ENCODE measurements at places on chromosomes 1 and 21. TPM values are rescaled to one million over a fixed set of nuclear protein-coding genes. Genes with fewer than 3 reads are reported as not detected.

C1orf185 gene
- total RNA-seq: not detected

LHX8 gene
- not detected for total RNA-seq

TNFRSF14 gene
- 14.3 TPM for total RNA-seq

COL8A2 gene
- 0.46 TPM for total RNA-seq

FCMR gene
- total RNA-seq: 4.3 TPM

EDARADD gene
- total RNA-seq: 2.1 TPM

DNA sequence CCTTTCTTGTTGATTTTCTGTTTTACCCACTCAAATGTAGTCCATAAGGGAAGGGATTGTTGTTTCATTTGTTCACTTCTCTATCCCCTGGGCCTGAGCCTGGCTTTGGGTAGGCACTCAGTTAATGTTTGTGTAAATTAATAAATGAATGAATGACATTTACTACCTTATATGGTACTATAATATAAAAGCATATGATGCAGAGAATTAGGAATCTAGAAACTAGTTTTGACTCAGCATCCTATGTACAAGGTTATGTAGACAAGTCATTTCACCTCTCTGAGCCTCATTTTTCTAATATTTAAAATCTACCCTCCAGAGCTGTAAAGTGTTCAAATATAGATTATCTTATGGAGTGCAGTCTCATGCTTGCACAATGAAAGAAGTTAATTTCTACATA lies 68.9 kb upstream of the S1PR1 start:
- H3K36me3 ChIP-seq: no peaks in the 10 kb centered on the region
- DNase-seq: no peak
- no peaks in the 10 kb centered on the region for H3K27me3 ChIP-seq
- H3K4me1 ChIP-seq: peaks cover 4% of the 10 kb centered on the region

DNA sequence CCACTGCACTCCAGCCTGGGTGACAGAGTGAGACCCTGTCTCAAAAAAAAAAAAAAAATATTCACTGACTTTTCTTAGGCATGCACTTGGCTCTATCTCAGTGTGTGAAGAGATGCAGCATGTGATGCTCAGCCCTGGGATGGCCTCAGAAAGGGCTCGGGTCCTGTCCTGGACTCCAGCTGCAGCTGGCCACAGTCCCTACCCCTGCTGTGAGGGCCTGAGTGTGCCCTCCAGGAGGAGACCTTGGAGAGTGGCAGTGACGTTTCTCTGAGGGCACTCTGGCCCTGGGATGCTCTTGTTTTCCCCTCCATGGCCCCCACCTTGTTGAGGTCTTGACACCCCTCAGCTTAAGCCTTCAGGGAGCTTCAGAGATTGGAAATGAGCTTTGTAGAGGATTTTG lies 81.9 kb upstream of the POU3F1 start:
- no peak overlapping the region for H3K27ac ChIP-seq
- no peak overlapping the region for H3K4me3 ChIP-seq
- H3K27me3 ChIP-seq: no peaks in the 10 kb centered on the region
- no peaks in the 10 kb centered on the region for H3K4me1 ChIP-seq

- H3K27ac ChIP-seq: peak overlapping the region; percentile 31
- H3K4me3 ChIP-seq: no peak overlapping the region
- no peak for DNase-seq
- H3K27me3 ChIP-seq: no peaks in the 10 kb centered on the region
Measured at GRCh38 chr1:53108646-53109580, 33.5 kb downstream of the SLC1A7 start.

GRCh38 chr1:17643861-17644703 lies 104.6 kb downstream of the ARHGEF10L start:
- peaks cover 11% of the 10 kb centered on the region for H3K4me1 ChIP-seq
- no peak overlapping the region for H3K27ac ChIP-seq
- H3K4me3 ChIP-seq: no peak overlapping the region
- no peak for DNase-seq

GRCh38 chr1:154253671-154254070 lies 18.8 kb upstream of the HAX1 start:
- H3K27me3 ChIP-seq: no peaks in the 10 kb centered on the region
- no peak for DNase-seq
- H3K27ac ChIP-seq: no peak overlapping the region
- H3K36me3 ChIP-seq: peaks cover 100% of the 10 kb centered on the region
- H3K4me3 ChIP-seq: no peak overlapping the region

DNA sequence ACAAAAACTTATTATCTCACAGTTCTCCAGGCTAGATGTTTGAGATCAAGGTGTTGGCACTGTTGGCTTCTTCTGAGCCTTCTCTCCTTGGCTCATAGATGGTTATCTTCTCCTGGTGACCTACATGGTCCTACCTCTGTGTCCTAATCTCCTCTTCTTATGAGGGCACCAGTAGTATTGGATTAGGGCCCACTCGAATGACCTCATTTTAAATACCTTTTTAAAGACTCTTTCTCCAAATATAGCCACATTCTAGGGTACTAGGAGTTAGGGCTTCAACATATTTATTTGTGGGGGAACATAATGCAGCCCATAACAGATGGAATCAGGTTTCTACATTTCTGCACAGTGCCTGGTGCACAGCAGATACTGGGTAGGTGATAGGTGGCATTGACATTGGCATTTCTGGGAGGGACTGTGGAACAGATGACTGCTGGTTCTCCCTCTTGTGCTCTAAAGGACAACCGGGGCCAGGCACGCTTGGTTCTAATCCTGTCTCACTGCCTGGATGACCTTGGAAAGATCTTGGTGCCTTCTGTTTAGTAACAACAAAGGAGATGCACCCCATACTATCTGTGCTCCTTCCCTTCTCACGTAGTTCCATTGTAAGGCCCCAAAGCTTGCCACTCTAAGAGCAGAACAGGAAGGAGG lies 140.3 kb downstream of the PLPP3 start:
- peak overlapping the region; percentile 78 for H3K27ac ChIP-seq
- H3K4me3 ChIP-seq: no peak overlapping the region
- peaks cover 22% of the 10 kb centered on the region for H3K4me1 ChIP-seq
- peak; percentile 43 for DNase-seq
- H3K27me3 ChIP-seq: no peaks in the 10 kb centered on the region

DNA sequence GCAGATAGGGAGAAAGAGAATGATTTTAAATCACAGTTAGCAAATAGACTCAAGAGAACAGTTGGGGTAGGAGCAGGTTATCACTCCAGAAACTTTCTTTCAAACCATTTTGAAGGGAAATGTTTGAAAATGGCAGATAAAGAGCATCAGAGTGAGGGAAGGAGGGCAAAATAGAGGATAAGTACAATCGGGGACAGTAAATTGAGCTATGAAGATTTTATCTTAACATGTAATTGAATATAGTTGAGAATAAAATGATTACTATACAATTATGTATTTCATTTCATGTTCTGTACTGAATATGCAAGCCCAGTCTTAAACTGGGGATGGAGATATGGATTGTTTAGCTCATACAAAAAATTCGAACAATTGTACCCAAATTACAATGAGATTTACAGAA lies 54.0 kb downstream of the MAP10 start:
- no peaks in the 10 kb centered on the region for H3K27me3 ChIP-seq
- DNase-seq: no peak
- H3K36me3 ChIP-seq: no peaks in the 10 kb centered on the region
- no peak overlapping the region for H3K4me3 ChIP-seq
- no peaks in the 10 kb centered on the region for H3K4me1 ChIP-seq

DNA sequence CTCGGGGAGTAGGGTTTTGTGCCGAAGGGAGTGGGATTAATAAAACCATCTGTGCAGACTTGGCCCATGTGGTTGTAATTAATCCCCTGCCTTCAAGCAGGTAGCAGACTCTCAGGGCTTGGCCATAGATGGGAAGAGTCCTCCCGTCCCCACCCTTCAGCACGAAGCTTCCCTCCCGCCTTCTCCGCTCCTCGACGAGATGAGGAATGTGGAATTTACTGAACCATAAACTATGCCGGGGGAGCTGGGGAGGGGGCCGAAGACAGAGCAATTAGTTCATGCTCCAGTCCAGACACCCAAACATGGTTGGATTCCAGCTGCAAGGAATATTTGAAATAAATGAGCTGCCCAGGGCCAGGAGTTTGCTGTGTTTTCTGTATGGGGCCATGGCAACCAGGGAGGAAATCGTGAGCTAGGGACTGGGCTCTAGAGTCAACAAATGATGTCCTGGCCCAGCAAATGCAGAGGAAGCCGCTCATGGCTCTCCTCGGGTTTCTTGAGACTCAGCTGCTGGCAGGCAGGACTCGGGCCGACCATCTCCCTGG lies 78.8 kb downstream of the SPSB1 start:
- DNase-seq: peak; percentile 54
- peak overlapping the region; percentile 76 for H3K27ac ChIP-seq
- H3K36me3 ChIP-seq: peaks cover 13% of the 10 kb centered on the region

DNA sequence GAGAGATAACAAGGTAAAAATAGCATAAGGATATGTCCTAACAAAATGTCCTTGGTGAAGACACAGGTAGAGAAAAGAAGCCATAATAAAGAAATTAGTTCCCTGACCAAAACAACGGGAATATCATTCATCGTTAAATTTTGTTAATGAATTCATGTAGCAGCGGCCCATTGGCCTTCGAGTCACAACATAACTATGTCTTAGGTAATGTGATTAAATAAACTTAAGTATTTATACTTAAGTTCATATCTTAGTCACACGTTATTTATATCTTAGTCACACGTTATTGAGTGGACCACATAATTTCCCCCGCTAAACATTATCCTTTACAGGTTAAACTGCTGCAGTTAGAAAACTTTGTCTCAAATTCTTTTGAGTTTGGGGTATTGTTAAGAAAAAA lies 1.2 kb downstream of the NEXN start:
- peaks cover 4% of the 10 kb centered on the region for H3K4me1 ChIP-seq
- peaks cover 26% of the 10 kb centered on the region for H3K36me3 ChIP-seq
- peak overlapping the region; percentile 99 for H3K27ac ChIP-seq
- H3K27me3 ChIP-seq: no peaks in the 10 kb centered on the region
- DNase-seq: no peak

DNA sequence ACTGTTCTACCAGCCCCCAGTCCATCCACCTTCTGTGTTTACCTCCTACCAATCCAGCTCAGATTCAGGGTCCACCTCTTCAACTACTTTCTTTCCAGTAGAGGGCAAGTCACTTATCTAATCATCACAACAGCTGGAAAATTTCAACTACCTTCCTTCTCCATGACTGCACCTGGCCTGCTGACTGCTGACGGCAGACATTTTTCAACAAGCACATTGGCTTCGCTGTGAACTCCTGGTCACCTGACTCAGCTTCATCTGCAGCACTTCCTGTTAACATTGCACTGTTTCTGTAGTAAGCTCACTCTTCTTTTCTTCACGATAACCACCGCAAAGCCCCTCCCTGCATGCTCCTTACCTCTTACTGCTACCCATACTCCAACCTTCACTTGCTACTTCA lies 405.7 kb downstream of the NTNG1 start:
- DNase-seq: no peak
- no peaks in the 10 kb centered on the region for H3K27me3 ChIP-seq
- no peak overlapping the region for H3K27ac ChIP-seq

GRCh38 chr1:94100129-94100784 lies 20.7 kb downstream of the ABCA4 start:
- DNase-seq: no peak
- no peaks in the 10 kb centered on the region for H3K36me3 ChIP-seq
- no peak overlapping the region for H3K27ac ChIP-seq
- no peak overlapping the region for H3K4me3 ChIP-seq
- H3K27me3 ChIP-seq: peaks cover 33% of the 10 kb centered on the region

DNA sequence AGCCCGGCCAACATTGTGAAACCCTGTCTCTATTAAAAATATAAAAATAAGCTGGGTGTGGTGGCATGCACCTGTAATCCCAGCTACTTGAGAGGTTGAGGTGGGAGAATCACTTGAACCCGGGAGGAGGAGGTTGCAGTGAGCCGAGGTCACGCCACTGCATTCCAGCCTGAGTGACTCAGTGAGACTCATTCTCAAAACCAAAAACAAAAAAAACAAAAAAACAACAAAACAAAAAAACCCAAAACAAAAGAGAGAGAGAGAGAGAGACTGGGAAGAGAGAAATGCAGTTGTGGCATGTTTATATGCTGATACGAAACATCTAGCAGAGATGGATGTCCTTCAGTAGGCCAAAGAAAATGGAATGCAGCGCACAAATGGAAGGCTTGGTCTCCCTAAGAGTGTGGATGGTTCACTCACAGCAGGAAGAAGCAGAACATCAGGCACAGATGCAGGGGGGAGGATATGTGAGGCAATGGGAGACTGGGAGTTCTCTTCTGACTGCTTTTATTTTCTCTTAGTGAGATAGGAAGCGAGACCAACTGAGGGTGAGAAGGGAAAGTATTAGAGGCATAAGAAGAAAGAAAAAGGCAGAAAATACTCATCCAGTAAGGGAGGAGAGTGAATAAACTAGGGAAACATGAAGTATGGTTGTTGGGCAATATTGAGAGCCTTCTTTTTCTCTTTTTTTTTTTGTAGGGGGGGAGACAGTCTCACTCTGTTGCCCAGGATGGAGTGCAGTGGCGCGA lies 16.0 kb downstream of the THEM4 start:
- H3K27me3 ChIP-seq: no peaks in the 10 kb centered on the region
- H3K27ac ChIP-seq: no peak overlapping the region
- no peak overlapping the region for H3K4me3 ChIP-seq
- no peak for DNase-seq
- H3K4me1 ChIP-seq: peaks cover 2% of the 10 kb centered on the region

GRCh38 chr1:201127755-201128455 lies 921 bp upstream of the ASCL5 start:
- H3K27me3 ChIP-seq: peaks cover 8% of the 10 kb centered on the region
- no peak overlapping the region for H3K4me3 ChIP-seq
- H3K36me3 ChIP-seq: no peaks in the 10 kb centered on the region
- H3K27ac ChIP-seq: no peak overlapping the region

GRCh38 chr1:229756666-229757065 lies 130.6 kb downstream of the URB2 start:
- H3K27me3 ChIP-seq: no peaks in the 10 kb centered on the region
- H3K27ac ChIP-seq: no peak overlapping the region
- no peaks in the 10 kb centered on the region for H3K36me3 ChIP-seq
- DNase-seq: no peak
- H3K4me1 ChIP-seq: no peaks in the 10 kb centered on the region

DNA sequence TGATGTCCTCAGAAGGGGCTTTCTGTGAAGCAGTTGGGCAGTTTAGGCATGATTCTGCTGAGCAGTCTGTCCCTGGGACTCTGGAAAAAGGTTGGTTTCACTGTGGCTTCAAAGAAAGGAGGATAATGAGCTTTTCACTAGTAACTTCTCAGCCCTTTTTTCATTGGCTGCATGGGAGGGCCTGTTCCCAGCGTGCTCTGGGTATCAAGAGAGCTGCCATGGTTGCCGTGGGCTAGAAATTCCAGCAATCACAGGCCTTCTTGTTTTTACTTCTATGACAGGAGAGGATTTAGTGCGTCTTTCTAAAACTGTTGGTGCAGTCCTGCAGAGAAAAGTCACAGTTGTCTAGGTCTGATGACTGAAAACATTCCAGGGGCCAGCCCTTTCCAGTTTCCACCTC lies 7.2 kb downstream of the SZRD1 start:
- no peaks in the 10 kb centered on the region for H3K27me3 ChIP-seq
- peaks cover 95% of the 10 kb centered on the region for H3K4me1 ChIP-seq
- no peak for DNase-seq
- no peak overlapping the region for H3K4me3 ChIP-seq
- H3K36me3 ChIP-seq: no peaks in the 10 kb centered on the region
- H3K27ac ChIP-seq: peak overlapping the region; percentile 64

GRCh38 chr1:159122005-159122621 lies 45.5 kb upstream of the AIM2 start:
- no peak overlapping the region for H3K27ac ChIP-seq
- H3K27me3 ChIP-seq: no peaks in the 10 kb centered on the region
- H3K4me3 ChIP-seq: no peak overlapping the region
- H3K36me3 ChIP-seq: no peaks in the 10 kb centered on the region

Measured in heart left ventricle (tissue), 16 donors.